Vagina (tissue), 2 donors: ENCODE measurements at places on chromosomes 13 and 19.

- DNase-seq = no peak
These were observed 321.7 kb downstream of the DCT start for GRCh38 chr13:94157705-94158218.

DNA sequence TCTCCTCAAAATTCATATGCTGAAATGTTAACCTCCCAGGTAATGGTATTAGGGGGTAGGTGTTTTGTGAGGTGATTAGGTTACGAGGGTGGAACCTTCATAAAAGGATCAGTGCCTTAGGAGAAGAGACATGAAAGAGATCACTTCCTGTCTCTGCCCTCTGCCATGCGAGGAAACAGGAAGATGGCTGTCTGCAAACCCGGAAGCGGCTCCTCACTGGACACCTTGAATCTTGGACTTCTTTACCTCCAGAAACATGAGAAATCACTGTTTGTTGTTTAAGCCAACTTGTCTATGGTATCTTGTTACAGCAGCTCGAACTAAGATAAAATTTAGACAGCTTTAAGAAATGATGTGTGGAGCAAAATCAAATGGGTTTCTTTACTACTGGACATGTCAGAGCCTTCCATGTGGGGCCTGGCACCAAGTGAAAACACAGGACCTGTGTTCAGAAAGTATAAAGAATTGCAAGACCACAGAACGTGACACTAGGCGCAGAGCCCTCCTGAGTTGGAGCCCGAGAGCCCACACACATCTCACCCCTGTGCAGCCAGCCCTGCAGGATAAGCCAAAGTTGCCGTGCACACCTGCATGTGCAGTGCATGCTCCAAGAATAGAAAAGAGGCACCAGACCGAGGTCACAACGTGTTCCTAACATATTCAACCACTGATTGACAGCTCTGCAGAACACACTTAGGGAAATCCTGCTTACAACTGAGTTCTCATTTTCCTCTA, 112.5 kb upstream of the UQCRFS1 start:
- DNase-seq = peak; percentile 91

GRCh38 chr19:41612483-41612882, 14.4 kb downstream of the CEACAM4 start:
- DNase-seq = no peak

GRCh38 chr19:13459351-13459750, 46.9 kb downstream of the CACNA1A start:
- no peak for DNase-seq

DNA sequence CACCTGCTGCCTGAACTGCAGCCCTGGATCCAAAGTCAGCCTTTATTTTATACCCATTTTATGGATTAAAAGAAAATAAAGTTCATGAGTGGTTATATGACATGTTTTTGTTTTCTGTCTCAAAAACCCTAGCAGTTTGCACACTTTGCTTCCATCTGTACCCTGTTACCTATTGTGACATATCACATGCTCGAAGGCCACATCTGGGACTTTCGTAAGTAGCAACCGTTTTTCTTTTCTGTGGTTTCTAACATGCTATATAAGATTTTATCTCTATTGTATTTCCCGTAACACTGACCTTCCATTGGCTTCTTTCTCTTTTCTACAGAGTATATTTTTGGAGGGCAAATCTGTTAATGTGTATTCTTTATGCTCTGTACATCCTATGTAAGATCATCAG, 1007.2 kb downstream of the PCDH9 start:
- no peak for DNase-seq

- DNase-seq = no peak
These were observed 23.8 kb downstream of the DEDD2 start for GRCh38 chr19:42193706-42194105.

GRCh38 chr13:48910686-48911085, 65.0 kb upstream of the FNDC3A start:
- no peak for DNase-seq

DNA sequence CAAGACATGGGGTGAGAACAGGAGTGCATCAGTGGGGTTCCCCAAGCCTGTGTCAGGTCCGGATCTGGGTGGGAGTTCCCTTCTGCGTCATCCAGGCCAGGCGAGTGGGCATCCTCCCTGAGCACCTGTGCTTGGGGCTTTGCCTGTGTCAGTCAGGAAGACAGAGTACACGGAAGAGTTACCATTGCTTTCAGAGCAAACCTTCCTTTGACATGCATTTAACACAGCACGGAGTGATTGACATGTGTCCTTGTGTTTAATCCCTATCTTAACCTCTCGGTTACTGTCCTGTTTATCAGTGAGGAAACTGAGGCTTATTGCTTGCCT, 47.6 kb downstream of the CAPN12 start:
- no peak for DNase-seq

- no peak for DNase-seq
These were observed 2.6 kb downstream of the NAPSA start for GRCh38 chr19:50362656-50363424.

GRCh38 chr13:23710366-23710765, 140.2 kb downstream of the TNFRSF19 start:
- DNase-seq = no peak

GRCh38 chr19:2096034-2096479, at the start of gene MOB3A:
TSS of gene MOB3A (minus strand) at chr19:2096326. CDS start at chr19:2078560, 17,766 bp downstream.
- peak; percentile 94 for DNase-seq

DNA sequence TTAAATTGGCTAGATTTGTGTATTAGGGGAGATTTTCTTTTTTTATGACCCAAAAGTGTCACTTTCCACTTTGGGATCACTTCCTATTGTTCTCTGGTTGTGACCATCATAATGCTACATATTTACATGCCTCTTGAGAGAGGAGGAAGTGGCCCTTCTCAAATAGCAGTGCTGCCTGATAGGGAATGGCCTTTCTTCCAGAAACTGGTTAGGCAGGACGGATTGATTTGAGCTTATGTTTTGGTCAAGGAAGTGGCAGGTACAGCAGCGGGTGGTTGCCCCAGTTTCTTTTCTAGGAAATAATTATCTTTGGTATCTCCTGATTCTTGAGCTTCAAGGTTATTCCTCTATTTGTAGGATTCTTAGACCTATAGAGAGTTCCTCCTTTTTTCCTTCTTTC, 21.9 kb upstream of the WTIP start:
- no peak for DNase-seq

DNA sequence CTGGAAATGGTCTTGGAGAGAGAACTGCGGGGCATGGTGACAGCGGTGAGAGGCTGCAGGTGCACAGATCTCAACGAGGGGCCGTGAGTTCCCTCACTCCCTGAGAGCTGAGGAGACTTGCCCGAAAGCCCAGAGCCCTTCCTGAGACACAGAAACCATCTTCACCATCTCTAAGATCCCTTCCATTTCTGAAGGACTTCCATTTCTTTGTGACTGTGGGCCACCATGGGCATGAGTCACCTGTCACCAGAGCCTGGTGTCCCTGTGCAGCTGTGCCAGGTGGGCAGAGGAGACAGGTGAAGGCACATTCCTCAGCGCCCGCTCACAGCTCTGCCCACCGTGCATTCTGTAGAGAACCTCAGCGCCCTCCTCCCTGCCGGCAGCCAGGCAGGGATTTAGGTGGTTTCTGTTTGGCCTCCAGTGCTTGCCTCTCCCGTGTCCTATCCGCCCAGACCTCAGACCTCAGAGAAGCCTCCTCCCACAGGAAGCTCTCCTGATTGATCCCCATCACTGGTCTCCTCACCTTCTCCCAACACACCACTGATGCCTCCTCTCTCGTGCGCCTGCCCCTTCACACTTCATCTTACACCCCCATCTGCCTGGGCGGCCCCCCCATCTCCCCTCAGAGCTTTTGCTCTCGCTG, 24.2 kb downstream of the SH3GL1 start:
- DNase-seq = no peak

DNA sequence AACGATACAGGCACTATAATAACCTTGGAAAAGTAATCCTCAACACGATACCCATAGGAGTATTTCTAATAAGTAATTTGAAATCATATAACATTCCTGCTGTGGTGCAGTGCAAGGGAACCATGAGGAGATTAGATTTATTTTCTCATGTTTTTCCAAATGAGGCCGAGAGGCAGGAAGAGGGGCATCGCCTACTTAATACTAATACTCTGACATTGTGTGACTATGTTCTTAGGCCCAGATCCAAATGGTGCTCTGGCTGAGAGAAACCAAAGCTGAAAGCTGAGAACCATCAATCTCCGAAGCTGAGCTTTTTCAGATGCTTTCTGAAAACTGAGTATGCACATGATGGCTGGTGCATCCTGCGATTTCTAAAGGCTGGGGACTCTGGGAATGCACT, 248.0 kb upstream of the MAB21L1 start:
- DNase-seq = no peak

DNA sequence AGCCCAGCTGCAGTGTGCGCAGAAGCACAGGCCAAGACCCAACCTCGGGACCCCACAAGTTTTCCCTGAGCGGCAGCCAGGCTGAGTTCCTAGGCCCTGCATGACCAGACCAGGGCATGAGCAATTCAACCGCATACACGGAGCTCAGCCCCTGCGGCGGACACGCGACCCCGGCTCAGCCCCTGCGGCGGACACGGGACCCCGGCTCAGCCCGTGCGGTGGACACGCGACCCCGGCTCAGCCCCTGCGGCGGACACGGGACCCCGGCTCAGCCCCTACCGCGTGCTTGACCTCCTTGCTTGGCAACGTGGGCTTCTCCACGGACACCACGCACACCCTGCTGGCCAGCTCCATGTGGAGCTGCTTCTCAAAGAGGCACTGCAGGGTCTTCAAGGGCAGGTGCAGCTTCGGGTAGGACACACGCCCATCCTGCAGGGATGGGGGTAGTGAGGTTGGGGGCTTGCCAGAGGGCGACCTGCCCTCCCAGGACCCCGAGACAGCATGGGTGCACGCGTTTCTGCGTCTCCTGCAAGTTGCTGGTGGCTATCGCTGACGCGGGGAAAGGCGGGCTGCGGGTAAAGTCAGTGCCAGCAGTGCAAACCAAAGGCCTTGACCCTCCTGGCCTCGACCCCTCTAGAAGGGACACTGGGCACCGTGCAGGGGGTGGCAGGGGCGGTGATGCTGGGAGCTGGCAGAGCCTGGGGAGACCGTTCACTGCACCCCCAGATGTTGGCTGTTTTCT, 10.0 kb downstream of the POLRMT start:
- DNase-seq = no peak

GRCh38 chr19:1860042-1860775, 3.2 kb downstream of the KLF16 start:
- DNase-seq = no peak

GRCh38 chr13:43118521-43118920, 95.1 kb downstream of the DNAJC15 start:
- DNase-seq = no peak

- DNase-seq = no peak
These were observed 10.1 kb upstream of the ZNF358 start for GRCh38 chr19:7505682-7506384.

GRCh38 chr13:93477238-93477637, 250.6 kb downstream of the GPC6 start:
- no peak for DNase-seq

GRCh38 chr19:49064029-49064629, 489 bp downstream of the NTF4 start:
- no peak for DNase-seq

DNA sequence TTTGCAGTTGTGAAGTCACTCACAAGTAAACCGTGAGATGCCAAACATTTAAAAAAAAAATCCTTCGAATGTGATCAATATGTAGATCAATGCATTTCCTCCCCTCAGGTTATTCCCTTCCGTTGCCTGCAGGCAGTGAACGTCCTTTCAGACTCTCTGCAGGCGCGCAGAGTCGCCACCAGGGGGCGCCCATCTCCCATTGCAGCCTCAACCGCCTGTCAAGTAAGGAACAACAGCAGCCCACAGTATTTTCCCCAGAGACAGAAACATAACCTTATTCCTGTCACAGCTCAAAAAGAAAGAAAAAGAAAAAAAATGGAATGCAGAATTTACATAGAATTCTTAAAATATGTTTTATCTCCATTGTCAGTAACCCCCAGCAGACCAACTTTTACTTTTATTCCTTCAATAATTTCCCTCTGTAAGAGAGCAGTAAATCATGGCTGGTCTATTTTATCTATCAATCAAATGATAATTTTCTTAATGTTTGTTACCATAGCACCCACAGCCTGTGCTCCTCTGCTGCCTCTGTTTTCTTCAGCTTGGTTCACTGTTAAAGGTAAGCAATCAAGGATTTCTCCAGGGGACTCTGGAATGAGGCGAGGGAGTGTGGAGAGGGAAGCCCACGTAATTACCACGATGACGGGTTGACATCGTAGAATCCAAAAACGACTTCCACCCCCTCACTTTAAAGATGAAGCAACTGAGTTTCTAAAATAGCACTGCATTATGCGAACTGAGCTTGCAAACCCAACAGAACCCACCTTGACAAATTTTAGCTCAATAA, 637.6 kb upstream of the ARGLU1 start:
- DNase-seq = no peak

DNA sequence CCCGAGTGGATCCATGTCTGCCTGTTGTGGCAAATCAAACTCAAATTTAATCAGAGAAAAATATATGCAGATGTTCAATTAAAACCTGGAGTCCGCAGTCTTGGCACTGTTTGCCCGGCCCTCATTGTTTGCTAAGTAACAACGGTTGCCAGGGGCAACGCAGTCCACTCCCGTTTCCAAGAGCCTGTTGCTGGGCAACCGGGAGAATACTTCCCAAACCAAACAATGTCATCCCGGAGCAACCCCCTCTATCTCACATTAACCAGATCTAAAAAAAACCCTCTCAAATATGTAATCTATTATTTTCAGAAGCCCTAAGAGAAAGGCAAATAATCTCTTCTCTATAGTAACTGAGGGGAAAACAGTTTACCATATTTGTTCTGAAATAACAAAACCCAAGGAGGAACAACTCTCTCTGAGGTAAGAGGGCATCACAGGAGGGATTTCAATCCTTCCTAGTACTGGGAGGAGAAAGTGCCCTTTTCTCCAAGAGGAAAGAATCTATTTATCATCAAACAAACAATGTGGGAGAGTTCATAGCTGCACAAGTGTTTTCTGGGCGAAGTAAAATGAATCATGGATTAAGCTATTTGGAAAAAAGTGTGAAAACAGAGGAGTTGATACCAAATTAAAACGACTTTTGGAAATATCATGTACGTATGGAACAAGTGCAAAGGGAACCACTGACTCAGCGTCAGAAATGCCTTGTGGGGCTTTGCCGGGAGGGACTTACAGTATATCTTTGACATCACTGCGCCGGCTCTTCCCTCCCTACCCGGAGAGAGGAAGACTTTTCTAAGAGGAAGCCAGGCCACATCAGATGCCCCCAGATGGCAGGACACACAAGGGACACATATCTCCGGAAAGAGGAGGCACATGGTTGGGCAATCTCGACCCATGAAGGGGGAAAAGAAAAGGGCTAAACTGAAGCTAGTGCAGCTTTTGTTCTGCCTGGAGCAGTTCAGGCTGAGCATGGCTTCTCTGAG, 43.3 kb downstream of the RFX2 start:
- no peak for DNase-seq

DNA sequence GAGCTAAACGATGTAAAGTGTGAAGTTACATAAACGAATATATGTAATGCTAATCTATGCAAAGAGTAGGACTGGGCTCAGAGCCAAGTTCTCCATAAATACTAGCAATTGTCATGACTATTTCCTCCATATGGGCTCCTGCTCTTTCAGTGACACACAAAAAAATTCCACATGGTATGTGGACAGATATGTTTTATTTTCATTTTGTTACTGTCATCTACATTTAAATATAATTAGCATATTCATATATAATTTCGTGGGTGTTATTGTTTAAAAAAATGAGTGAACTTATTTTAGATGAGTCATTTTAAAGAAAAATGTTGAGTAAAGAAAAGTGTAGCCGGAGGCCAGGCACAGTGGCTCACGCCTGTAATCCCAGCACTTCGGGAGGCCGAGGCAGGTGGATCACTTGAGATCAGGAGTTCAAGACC, 5.0 kb upstream of the IGSF23 start:
- no peak for DNase-seq

GRCh38 chr13:24927810-24928404, 163.9 kb downstream of the RNF17 start:
- DNase-seq = no peak
